ENCODE measurements at places on chromosomes 7 and 10.

DNA sequence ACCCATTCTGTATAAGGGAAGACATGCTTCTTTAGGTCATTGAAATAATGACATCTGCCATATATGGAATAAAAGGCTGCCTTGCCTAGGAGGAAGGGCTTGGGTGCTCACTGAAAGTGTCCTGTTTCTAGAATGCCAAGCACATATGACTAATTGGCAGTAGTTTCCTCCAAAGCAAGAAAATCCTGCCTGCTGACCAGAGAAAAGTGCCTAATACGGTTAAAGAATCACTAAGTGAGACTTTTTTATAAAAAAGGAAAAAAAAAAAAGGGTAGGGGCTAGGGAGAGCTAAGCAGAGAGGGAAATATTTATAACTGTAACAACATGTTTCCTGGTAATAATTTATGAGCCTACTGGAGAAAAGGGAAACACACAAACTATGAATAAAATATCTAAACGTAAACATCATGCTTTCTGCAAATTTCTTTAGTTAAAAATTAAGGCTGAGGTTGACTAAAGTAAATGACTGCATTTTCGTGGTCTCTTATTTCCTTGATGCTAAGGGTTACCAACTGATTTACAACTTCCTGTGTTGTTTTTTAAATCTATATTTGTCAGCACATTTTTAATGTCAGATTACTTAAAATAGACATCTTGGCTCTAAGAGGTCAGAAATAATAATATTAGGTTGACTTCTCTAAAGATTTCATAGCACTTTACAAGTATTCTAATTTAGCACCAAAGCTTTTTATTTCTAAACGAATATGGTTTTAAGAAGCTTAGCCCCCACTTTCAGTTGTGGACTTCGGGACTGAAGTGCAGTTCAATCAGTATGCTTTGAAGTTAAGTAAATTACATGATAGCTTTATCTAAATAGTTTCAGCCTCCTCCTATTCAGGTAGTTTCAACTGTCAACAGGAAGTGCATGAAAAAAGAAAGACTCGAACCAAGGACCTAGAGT, 89.6 kb downstream of the CABCOCO1 start:
- DNase-seq: no peak

GRCh38 chr7:1666823-1667565, 3.1 kb upstream of the ELFN1 start:
- DNase-seq: no peak

- no peak for DNase-seq
Measured at GRCh38 chr10:25257646-25258045, 82.8 kb downstream of the GPR158 start.

GRCh38 chr10:48924988-48925387, 14.7 kb downstream of the LRRC18 start:
- DNase-seq: no peak

GRCh38 chr10:100624298-100624697, 88.6 kb downstream of the HIF1AN start:
- DNase-seq: no peak

DNA sequence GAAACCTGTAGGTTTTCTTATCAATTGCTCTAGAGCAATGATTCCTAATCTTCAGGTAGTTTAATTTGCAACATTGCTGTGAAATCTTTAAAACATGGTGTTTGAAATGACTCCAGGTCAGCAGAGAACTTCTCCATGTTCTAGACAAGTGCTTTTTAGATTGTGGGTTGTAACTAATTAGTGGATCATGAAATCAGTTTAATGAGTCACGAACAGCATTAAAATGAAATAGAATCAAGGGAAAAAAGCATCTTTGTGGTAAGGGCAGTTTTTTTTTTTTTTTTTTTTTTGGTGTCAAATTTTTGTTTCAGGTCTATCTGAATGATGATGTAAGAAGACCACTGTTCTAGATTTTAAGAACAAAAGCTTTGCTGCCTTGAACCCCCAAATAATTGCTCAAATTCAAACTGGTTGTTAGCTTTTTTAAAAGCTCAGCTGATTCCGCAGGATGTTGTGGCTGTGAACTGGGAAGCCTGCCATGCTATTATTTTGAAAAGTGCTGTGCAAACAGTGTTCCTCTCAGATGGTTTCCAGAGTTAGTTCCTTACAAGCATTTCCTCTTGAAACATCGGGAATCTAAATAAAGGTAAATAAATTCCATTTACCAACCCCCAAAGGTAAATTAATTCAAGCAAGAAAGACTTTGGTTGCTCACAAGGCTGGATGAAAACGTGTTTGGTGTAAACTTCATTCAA, 13.1 kb upstream of the PDK4 start:
- DNase-seq: no peak

DNA sequence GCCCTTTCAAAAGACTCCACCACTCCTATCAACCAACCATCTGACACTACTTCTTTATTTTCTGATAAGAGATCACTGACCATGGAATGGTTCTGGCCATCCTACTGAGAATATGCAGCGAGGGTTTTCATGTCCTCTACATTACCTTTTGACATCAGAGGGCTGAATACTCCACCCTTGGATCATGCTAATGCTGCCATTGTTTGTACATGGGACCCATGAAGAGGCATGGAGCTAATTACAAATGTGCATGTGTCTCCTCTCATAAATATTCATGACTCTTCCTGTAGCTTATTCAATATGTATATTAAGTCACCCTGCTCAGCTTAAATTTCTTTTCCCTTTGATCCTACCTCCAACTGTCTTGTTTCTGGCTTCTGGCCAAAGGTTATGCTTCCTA, 1065.8 kb upstream of the GHITM start:
- no peak for DNase-seq

GRCh38 chr10:124711145-124711544, 33.0 kb downstream of the FAM53B start:
- DNase-seq: no peak

GRCh38 chr10:132601567-132601966, 64.0 kb downstream of the INPP5A start:
- DNase-seq: no peak

GRCh38 chr10:110493832-110494426, 3.8 kb upstream of the DUSP5 start:
- DNase-seq: no peak

DNA sequence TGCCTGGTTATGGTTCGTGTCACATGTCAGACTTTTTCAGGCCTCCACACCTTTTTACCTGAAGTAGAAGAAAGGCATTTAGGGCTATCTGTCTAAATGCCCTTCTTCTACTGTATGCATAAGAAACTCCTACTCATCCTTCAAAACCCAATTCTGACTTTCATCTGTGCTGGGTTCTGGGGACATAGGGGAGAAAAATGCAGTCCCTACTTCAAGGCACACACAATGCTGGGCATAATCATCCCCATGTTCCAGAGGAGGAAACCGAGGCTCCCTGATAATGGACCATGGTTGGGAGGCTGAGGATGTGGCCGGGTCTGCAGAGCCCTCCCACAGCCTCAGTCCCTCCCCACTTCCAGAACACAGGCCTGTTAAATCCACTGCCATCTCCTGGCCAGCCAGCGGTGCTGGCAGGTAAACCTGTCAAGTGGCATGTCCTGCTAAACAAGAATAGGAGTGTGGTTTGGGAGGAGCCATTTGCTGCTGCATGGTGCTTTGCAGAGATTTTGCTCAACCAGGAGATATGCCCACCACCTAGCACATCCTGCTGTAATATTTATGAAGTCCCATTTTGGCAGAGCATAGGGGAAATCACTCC, 32.0 kb downstream of the GRID1 start:
- DNase-seq: no peak

DNA sequence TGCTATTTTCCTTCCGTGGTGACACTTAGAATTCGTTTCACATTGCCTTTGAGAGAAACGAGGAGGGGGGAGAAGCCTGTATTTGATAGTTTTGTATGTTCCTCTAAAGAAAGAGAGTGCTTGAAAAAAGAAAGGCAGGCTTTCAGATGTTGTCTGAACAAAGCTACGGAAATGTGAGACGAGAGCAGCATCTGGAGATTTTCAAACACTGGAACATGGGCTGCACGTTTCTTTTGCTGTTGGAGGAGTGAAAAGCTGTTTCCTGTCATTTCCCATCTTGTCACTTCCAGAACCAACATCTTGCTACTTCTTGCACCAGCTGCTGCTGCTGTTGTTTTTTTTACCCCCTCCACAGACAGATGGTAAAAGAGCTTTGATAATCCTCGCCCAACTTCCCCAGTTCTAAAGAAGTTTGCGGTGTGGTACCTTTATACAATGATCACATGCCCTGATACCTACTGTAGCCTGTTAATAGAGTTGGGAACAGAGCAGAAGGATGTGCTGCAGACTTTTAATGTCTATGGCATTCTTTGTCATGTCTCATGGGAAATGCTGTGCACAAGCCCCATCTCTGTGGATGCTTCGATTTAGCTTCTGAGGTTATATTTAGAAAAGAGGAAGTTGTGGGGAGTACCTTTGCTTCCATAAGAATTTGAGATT, 408.1 kb downstream of the AUTS2 start:
- no peak for DNase-seq

- DNase-seq: no peak
Measured at GRCh38 chr10:3901370-3901769, 116.4 kb upstream of the KLF6 start.

DNA sequence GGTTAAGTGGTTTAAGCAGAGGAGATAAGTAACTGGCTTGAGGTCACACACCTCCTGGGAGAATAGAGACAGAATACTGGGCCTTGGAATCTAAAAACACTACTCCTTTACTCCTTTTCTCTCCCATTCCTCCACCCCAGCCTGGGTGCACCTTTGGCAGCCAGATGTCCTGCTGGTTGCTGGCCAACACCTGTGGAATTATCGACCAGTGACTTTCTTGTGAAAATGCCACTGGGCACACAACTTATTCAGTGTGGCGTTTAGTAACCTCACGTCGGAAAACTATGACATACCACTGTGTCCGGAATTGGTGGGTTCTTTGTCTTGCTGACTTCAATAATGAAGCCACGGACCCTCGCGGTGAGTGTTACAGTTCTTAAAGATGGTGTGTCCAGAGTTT, 26.4 kb downstream of the RNF133 start:
- no peak for DNase-seq

DNA sequence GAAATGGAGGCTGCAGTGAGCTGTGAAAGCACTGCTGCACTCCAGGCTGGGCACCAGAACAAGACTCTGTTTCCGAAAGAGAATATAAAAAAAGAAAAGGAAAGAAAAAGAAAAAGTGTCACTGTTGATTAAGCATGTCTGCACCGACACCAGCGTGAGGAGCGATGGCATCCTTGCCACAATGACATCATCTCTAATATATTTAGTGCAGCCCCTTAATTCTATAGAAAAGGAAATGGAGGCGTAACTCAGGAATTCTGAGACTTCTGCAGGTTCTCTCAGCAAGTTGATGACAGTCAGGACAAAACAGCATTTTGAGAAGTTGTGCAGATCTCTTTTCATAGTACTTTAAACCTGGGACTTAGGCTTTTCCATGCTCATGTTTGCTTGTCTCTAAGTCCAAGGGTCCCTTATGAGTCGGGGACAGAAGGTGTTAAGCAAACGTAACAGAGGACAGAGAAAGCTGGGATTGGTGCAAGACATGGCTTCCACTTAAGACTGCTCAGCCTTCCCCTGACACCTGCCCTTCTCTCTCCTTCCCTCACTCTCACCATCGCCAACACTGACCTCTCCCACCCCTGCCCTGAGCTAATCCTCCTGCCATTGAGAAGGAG, 16.9 kb upstream of the ANKRD1 start:
- DNase-seq: no peak

- no peak for DNase-seq
Measured at GRCh38 chr7:7653593-7654187, 13.1 kb downstream of the UMAD1 start.

DNA sequence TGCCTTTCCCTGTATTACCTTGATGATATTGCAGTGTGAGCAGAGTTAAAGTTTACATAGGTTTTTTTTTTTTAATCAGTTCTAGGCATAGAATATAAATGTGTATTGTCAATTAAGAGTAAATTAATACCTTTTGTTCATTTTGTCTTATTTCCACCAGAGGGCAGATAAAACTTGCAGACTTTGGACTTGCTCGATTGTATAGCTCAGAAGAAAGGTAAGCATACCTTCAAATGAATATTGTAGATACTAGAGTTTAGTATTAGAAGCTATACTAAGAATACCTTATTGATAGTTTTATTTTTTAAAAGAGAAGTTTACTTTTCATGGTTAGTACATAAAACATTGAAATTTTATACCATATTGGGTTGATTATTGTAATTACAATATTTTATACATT, 86.8 kb downstream of the MPLKIP start:
- DNase-seq: no peak

- DNase-seq: peak; percentile 17
Measured at GRCh38 chr10:114306116-114306973, 67.3 kb downstream of the VWA2 start.

GRCh38 chr10:112209684-112210131, 26.1 kb upstream of the GPAM start:
- no peak for DNase-seq

DNA sequence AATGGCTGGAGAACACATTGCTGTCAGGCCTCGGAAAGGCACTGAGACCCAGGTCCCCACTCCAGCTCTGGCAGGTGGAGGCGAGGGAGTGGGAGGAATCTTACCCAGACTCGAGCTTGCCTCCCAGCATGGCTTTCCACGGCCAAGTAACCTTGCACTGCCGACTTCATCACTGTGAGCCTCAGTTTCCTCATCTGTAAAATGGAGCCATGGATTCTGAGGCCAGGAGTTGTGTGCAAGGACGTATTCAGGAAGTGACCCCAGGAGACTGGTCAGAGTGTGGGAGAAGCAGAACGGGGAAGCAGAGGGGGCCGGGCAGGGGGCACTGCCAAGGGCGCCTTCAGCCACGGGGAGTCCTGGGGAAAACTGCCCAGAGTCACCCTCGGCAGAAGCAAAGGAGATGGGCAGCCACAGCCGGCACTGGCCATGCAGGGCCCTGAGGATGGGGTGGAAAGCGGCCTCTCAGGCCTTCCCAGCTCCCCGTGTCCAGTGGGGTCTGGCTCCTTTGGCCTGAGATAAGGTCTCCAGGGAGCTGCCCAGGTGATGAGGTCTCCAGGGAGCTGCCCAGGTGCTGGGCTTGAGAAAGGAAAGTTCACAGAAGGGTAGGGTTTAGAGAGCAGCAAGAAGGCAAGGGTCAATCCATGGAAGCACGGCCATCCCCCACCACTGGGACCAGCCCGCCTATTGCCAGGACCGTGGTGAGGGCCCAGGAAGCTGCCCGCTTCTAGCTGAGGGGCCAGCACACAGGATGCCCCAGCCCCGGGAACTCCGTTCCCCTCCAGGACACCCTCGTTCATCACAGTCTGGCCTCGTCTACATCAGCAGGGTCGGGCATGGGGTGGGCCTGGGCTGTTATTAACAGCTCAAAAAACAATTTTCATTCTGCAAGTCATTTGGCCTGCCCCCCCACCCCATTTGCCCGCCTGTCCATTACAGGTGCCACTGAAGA, 34.3 kb upstream of the EN2 start:
- DNase-seq: no peak

GRCh38 chr10:46285966-46286620, 704 bp upstream of the ANTXRL start:
- DNase-seq: no peak

- DNase-seq: no peak
Measured at GRCh38 chr7:20424500-20424899, 93.8 kb downstream of the ITGB8 start.

GRCh38 chr10:87734987-87735827, 75.5 kb downstream of the PAPSS2 start:
- DNase-seq: peak; percentile 28

GRCh38 chr10:129941199-129942018, 22.7 kb downstream of the EBF3 start:
- no peak for DNase-seq

- no peak for DNase-seq
Measured at GRCh38 chr7:120716307-120716706, 141.6 kb downstream of the TSPAN12 start.

Data from fibroblast of the conjunctiva (primary cell).